Ecto neural progenitor cell (in vitro differentiated cells): ENCODE measurements at places on chromosomes 6 and 20.
A peak's percentile ranks its signal among the peaks of the same experiment; 100 is the strongest.

DNA sequence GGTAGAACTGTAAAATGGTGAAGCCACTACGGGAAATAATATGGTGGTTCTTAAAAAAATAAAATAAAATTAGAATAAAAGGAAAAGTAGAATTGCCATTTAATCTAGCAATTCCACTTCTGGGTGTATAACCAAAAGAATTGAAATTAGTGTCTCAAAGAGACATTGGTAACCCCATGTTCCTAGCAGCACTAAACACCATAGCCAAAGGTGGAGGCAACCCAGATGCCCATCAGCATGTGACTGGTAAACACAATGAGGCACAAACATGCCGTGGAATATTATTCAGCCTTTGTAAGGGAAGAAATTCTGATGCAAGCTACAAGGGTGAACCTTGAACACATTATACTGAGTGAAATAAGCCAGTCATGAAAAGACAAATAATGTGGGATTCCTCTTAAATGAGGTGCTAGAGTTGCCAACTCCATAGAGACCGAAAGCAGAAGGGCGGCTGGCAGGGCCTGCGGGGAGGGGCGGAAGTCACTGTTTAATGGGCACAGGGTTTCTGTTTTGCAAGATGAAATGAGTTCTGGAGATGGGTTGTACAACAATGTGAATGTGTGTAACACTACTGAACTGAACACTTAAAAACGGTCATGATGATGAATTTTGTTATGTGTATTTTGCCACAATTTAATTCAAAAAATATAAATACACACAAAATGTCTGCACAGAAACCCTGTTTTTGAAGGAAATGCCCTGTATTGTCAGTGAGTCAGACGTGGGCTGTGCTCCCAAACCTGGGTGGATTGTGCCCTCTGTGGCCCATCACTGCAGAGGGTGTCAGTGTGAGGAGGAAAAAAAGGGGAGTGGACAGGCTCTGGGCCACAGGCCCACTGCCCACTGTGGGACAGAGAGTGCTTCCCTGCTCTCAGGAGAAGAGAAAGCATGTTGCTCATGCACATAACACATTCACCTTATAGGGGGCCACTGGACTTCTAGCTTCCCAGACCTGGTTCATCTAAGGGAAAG, 49.6 kb upstream of the CD93 start:
- no peak for DNase-seq

GRCh38 chr20:50251992-50252511, 61.4 kb downstream of the CEBPB start:
- no peak for DNase-seq

- no peak for DNase-seq
These were observed 101.3 kb downstream of the SNX5 start for GRCh38 chr20:17867131-17867925.

GRCh38 chr6:46010771-46011170, 4.9 kb downstream of the CLIC5 start:
- DNase-seq = no peak

GRCh38 chr6:217048-217659, 75.1 kb upstream of the DUSP22 start:
- peak; percentile 59 for DNase-seq

DNA sequence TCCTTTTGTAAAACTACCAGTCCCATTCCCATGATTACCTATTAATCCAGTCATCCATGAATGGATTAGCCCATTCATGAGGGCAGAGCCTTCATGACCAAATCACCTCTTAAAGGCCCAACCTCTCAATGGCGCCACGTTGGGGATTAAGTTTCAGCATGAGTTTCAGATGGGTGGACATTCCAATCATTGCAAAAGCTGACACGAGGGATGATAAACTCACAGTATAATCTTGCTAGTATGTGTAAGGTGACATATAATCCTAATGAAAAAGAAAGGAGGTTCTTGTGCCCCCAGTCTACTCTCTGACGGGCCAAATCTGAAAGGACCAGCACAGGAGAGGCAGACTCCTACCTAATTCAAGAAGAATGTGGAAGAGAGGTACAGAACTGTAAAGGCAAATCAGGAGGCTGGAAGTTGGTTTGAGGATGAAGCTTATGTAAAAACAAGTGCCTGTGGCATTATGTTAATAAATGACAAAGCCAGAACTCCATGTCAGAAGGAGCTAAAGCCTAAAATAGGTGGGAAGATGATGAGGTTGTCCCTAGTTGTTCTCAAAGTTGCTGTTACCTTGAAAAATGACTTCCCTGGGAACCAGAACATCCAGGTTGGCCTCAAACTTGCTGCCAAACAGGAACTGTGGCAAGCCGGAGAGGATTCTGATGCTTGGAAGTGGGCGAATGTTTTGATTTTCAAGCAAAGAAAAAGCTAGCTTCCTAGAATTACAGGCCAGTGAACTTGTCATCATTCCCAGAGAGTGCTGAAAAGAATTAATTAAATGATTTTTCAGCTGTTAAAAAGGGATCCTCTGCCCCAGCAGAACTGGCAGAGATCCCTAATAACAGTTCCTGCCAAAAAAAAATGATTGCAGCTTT, 106.5 kb upstream of the TIAM2 start:
- DNase-seq = no peak

GRCh38 chr20:51665543-51666118, 102.6 kb downstream of the ATP9A start:
- no peak for DNase-seq

DNA sequence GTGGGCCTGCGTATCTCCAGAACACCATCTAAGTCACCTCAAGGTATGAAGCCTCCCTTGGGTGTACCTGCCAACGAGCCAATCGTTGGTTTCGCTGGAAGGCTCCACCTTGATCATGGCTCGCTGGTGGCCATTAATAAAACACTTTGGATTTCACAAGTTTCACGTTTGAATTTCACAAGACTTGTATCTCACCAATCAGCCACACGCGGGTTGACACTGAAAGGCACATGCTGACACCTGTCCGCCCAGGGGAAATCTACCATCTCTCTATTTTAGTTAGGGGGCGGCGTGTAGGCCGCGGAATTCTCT, 586 bp upstream of the HMGA1 start:
- peak; percentile 67 for DNase-seq

- DNase-seq = peak; percentile 48
These were observed 2.7 kb downstream of the AKAP12 start for GRCh38 chr6:151242420-151242861.

DNA sequence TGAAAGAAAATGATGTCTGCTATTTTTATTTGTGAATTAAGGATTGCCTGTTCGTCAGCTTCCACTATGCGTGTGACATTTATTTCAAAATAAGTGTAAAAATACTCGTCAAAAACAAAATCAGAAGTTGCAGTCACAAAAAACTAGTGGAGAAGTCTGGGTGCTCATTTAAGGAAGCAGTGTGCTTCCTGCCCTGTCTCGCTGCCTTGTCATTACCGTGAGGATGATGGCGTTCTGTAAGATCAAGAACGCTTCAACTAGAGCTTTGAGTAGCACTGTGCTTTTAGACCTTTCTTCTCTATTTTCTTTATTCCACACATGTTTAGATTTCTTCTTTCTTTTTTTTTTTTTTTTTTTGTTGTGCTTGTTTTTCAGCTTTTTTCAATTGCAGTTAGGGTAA, 186.9 kb downstream of the TBC1D7 start:
- no peak for DNase-seq

GRCh38 chr6:80254716-80255115, 148.2 kb downstream of the BCKDHB start:
- no peak for DNase-seq

- no peak for DNase-seq
These were observed 192.5 kb downstream of the COL9A1 start for GRCh38 chr6:70110126-70111022.

DNA sequence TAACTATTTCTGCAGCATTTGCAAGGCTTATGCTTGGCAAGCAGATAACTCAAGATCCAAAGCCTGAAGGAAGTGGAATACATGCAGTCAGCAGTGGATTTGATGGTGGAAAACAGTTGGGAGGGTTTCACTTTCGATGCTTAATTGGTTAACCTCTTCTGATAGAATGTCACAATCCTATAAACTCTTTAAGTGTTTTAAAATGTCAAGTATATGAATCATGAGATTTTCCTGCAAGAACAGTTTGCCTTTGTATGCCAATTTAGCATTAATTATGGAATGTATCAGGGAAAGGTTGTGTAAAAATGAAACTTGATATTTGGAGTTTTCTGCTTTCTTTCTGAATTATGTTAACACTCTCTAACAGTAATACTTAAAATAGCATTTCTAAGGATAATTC, 36.6 kb downstream of the NKX2-4 start:
- no peak for DNase-seq

- DNase-seq = no peak
These were observed 36.6 kb upstream of the LTV1 start for GRCh38 chr6:143806282-143807102.

DNA sequence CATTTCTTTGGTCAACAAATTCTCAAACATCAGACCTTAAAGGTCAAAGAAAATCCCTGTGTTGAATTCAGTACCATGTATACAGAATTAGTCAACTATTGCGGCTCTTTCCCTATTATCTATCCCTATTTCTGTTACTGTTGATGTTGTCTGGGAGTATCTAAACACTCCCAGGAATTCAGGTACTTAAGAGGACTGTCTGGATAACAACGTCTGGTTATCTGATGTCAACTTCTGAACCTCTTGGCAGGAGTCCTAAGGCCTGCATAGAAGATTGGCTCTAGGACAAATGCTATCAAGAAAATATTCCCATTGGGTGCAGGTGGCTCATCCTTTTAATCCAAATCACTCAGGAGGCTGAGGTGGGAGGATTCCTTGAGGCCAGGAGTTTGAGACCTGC, 255.6 kb downstream of the KHDC1L start:
- DNase-seq = no peak

GRCh38 chr20:63124782-63125580, 91.0 kb downstream of the YTHDF1 start:
- no peak for DNase-seq

DNA sequence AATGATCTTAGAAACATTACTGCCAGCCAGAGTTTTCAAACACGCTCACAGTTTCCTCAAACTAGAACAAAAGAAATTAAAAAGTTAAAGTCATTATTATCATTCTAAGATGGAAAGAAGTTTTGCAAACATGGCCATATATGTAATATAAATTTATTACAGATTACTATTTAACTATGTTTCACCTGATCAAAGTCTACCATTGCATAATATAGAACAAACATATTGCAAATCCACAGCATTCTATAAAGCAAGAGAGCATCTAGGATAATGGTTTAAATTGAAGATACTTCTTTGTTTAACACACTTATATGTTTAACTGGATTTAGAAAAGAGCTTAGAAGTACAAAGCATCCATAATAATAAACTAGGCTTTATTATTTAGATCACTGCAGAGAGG, 26.2 kb upstream of the DCBLD1 start:
- no peak for DNase-seq

DNA sequence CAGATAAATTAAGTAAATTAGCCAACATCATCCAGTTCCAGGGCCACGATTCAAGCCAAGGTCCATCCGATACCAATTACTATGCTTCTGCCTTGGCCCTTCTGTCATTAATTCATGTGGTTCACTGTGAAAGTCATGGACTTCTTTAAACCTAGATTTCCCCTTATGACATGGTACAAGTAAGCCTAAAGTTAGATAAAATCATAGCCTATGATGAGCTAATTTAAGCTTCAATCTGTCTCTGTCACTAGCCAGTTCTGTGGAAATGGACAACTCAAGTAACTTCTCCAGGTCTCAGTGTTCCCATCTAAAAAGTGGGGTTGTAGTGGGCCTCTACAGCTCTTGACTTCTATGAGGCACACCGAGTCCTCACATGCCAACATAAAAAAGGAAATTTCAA, 225.5 kb upstream of the MARCKS start:
- DNase-seq = no peak

DNA sequence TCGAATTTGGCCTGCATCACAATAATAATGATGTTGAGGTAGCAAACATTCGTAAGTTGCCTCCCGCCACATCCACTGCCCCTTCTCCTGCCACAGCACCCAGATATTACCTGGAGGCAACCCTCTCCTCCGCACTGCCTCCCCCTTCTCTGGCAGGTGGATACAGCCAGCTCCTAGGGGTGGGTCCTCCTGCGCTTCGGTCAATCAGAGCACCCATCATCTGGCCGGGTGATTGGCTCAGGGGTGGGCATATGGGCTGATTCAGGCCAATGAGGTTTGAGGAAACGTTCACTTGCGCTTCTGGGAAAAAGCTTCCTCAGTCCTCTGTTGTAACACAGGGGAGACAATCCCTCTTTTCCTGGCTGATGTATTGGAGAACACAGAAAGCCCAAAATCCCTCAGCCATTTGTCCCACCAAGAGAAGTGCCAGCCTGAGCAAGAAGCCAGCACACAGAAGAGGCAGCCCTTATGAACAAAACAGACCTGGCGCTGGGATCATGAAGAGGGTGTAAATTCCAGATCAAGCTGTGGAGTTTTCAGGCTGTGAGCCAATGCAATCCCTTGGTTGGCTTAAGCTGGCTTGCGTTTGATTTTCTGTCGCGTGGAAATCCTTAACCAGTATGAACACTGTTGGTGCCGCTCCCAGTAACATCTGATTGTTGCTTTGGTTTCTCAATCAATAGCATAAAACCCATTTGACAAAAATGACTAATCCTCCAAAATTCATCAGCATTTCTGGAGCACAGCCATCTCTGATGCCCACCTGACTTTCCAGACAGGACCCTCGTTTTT, 82.2 kb downstream of the PRDM1 start:
- no peak for DNase-seq

DNA sequence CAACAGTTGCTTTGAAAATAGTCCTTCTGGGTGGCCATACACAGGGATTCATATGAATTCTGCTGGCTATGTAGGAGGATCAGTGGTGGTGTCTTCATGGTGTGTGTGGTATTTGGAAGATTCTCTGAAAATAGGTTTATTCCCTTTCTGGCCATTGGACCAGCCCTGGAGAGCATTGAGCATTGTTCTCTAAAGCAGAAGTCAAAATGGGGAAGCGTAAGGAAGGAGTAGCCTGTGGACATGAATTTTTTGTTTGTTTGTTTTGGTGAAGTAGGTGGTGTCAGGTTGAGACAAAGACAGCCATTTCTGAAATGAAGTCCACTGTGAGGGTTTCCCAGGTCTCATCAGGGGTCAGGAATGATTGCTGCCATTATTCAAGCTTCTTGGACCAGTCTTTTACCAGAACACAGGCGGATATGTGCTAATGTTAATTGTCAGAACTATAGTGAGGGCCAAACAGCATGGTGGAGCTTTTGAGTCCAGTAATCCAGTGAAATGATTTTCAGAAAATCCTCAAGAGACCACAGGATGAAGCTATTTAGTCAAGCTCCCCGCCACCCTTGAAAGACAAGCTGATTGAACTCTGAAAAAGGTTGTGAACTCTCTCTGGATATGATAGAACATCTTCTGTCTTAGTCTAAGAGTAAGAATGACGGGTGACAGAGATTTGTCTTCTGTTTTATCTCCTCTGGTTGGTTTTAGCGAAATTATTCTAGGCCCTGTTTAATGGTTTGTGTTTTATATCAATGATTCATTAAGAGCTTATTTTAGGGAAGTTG, 60.0 kb downstream of the DNAH8 start:
- no peak for DNase-seq

- no peak for DNase-seq
These were observed 193.0 kb downstream of the ZFAND3 start for GRCh38 chr6:38012573-38012972.

- no peak for DNase-seq
These were observed 56.6 kb downstream of the TGM2 start for GRCh38 chr20:38108438-38108985.

- no peak for DNase-seq
These were observed 122.0 kb upstream of the BMP5 start for GRCh38 chr6:55997223-55997874.
